Hepatic stellate cell (primary cell): ENCODE measurements at places on chromosomes 6 and 20.

GRCh38 chr6:120805276-120805675 is 529.0 kb downstream of the TBC1D32 start:
- no peak for DNase-seq

DNA sequence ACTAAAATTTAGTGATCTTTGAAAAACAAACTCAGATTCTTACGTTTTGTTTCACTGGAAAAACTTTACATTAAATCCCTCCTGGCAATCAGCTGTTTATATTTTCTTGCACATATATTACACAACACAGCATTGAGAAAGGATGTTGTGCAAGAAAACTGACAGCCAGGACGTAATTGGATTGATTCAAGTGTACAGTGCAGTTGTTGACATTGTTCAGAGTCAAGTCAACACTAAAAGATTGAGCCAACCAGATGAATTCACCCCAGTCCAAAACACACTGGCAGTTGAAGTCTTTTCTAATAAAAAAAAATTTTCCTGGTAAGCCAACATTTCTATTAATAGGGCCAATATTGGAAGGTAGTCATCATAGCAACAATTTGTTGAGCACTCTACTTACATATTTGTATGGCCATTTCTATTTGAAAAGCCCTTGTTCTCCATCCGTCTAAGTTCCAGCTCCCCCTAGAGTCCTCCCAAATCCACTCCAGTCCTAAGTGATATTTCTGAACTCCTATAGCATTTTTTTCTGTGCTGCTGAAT is 20.9 kb upstream of the VNN1 start:
- DNase-seq: no peak

GRCh38 chr6:20892365-20892764 is 358.1 kb downstream of the CDKAL1 start:
- DNase-seq: no peak

GRCh38 chr6:39228992-39229767 is at the start of gene KCNK5:
KCNK5 (minus strand) TSS chr6:39229475; CDS start chr6:39229111, 364 bp downstream.
- DNase-seq: no peak

- no peak for DNase-seq
These were observed 27.0 kb downstream of the ZNF292 start for GRCh38 chr6:87182321-87182720.
